GM23248 (cell line): ENCODE measurements at places on chromosomes 3 and 15.
A peak's percentile ranks its signal among the peaks of the same experiment; 100 is the strongest.

DNA sequence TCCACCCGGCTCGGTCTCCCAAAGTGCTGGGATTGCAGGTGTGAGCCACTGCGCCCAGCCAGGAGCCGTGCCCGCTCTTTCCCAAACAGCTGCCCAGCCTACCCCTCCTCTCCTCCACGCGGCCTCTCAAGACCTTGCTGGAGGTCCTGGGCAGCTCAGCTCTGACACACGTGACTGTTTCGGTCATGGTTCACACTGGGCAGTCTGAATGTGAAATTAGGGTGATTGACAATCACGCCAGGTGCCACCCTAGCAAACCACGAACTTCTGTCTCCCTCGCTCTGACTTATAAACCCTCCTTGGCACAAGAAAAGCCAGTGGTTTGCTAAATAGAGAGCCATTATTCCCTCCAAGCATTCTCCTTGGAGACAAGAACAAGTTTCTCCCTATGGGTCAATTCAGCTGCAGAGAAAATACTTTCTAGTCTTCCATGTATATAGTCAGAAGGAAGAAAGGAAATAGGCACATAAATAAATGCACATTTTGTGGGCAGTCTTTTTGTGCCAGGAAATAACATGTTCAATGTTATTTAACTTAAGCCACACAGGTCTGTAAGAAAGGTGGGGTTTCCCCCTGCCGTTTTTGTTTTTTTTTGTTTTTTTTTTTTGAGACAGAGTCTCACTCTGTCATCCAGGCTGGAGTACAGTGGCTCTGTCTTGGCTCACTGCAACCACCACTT lies 121.9 kb upstream of the MEF2A start:
- DNase-seq: no peak

DNA sequence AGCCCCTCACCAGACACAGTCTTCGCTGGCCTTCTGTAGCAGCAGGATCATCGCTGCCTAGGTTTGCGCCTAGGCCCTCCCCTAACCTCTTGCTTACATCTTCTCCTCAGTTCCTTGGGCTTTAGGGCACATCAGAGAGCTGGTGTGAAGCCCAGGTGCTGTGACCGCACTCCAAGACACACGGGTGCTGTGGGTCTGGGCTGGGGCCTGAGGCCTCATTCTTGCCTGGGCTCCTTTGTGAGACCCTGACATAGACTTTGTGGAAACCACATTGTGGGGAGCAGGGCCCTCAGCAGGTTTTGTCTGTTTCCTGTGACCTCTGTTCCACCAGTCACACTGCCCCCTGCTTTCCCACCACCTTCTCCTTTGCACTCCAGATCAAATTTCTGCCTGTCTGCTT lies 8.0 kb downstream of the AMIGO3 start:
- DNase-seq: no peak

DNA sequence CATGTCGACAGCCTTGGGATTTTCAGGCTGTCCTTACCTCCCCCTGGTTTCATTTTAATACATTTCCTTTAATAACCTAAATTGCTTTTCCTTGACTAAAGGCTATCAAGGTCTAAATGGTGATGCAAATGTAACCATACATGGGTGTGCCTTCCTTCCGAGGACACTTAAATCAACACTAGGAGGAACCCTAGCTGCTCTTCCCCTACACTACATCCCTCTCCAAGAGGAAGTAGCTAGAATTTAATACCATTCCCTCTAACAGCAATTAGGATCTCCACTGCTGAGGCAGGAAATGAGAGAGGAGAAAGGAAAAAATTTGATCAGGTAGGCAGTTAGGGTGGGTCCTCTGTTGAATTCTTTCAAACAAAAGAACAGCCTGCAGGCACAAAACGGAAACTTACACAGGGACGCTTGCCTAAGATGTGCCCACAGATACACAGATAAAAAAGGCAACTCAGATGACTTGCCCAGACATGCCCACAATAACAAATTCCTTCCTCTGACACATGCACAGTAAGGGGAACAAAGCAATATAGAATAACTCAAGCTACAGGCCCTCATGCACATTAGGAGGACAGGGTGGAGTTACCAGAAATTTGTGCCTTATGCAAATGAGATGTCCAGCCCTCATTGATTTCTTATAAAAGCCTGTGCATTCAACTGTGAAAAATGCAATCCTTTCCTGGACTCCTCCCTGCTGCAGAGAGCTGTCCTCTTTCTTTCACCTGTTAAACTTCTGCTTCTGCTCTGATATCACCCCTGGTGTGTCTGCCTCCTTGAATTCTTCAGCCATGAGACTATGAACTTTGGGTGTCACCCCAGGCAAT lies 1024.4 kb upstream of the CADM2 start:
- no peak for DNase-seq

DNA sequence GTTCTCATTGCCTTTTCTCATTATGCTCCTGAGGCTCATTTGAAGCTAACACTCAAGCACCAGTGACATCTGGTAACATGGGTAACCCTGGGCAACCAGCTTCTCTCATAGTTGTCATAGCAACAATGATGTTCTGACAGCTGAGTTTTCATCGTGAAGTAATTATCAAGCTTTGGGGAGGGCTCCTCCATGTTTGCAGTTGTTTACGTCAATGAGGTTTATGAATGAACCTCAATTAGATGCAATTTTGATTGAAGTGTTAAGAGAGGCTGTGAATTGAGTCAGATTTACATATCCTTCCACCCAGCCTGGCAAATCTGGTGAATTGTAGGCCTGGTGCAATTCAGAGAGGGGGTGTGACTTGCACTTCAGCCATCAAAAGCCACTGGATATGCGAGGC lies 119.3 kb upstream of the CHD2 start:
- no peak for DNase-seq

DNA sequence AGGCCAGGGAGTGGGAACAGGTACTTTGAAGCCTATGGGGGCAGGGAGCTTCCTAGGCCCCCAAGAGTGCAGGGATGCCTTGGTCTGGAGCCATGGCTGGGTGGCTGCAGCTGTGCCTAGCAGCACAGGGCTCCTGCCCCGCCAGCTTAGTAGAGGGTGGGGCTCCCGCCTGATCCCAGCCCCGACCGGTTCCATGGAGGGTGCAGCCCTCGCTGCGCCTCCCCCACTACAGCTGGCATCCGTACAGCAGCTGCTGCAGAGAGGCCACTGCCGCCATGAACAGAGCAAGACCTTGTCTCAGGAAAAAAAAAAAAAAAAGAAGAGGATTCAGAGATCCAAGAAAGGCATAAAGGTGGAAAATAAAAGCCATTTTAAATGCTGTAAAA lies 277.2 kb downstream of the UBE2E2 start:
- DNase-seq: no peak

- DNase-seq: peak; percentile 97
These were observed 74.5 kb downstream of the TLE3 start for GRCh38 chr15:70023064-70023768.

GRCh38 chr3:51691949-51692348 lies 14.9 kb upstream of the GRM2 start:
- DNase-seq: no peak

GRCh38 chr3:66554178-66554577 lies 53.4 kb upstream of the LRIG1 start:
- peak; percentile 30 for DNase-seq

DNA sequence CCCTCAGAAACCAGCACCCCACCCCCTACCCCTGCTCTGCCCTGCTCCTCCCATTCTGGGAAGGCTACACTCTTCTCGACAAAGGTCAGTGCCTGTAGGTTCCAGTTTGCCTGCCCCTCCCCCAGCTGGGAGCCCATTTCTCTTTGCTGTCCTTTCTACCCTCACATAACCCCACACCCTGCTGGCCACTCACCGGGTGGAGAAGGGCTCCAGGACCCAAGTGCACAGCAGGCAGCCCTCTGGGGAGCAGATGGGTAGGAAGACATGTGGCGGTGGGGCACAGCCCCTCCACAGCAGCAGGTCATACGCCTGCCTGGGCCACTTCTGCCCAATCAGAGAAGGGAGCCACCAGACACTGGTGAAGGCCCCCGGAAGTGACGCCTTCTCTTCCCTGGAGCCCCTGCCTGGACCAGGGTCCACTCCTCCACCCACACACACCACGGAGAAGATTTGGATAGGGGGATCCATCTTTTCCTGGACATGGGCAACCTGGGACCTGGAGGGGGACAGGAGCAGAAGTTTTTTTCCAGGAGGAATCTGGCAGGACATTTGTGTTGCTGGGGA lies at the start of gene THPO:
Gene THPO (minus strand): TSS at position 326 of the 564 bp plus-strand sequence. CDS start 1,948 bp downstream, outside the sequence.
- no peak for DNase-seq

DNA sequence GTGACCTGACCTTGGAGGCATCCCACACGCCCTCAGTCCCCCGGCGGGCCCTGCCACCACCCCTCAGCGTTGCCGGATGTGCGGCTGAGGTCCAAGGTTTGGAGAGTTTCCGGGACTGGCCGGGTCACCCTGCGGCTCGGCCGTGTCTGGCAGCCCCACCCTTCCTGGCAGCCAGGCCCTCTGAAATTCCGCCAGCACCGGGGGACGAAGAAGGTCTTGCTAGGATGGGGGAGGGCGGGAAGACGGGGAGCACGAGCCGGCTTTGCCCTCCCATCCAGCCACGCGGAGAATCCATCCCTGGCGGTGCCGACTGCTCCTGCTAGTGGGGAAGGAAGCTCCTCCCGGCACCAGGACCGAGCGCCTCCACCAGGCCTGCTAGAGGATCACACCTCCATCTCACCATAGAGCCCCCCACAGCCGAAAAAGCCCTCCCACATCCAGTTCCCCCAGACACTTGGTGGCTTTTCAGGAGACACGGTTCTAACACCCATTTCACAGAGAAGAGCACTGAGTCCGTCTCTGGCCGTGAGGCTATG lies 81.5 kb downstream of the CPN2 start:
- peak; percentile 71 for DNase-seq

GRCh38 chr3:196159526-196159925 lies 51.7 kb downstream of the ZDHHC19 start:
- DNase-seq: no peak

DNA sequence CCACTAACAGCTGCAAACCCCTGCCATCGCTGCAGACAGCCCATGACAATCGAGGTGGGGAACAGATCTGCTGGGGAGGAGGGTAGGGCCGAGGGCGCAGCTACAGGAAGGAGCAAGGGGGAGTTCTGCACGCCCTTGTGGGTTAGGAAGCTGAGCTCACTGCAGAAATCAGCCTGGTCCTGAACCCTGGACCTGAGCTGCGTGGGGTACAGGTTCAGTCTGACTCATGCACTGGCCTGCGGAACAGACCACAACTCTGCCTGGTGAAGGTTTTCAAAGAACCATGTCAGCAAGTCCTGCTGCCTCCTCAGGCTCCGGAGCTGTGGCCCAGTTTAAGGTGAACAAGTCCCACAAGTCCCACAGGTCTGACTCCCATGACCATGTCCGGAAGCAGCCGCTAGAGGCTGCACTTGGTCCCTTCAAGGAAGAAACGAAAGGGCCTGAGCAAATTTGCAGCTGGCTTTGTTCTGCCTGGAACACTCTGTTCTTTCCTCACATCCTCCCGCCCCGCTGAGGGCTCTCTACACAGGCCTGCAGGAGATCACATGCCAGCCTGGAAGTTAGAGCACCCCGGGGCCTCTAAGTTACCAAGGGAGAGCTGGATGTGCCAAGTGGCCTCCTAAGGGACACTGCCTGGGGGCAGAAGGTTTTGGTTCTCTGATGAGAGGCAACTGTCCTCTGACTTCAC lies 49.4 kb upstream of the AKAP13 start:
- DNase-seq: peak; percentile 95

DNA sequence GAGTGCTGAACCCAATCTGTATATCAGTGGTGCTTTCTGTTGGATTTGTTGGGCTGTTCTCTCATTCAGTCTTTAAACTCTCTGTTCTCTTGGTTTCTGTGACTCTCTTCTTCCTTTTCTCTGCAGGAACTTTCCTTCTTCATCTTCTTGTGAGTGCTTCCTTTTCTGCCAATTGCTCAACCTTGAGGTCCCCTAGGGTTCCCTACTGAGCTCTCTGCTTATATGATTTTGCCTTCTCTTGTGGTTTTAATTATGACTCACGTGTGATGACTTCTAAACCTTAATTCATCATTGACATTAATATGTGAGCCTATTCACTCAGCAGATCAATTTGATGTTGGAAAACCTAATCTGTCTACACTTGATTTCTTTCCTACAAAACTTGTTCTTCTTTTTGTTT lies 39.4 kb downstream of the MOBP start:
- no peak for DNase-seq

- DNase-seq: no peak
These were observed 114.8 kb upstream of the COL8A1 start for GRCh38 chr3:99523431-99524127.

DNA sequence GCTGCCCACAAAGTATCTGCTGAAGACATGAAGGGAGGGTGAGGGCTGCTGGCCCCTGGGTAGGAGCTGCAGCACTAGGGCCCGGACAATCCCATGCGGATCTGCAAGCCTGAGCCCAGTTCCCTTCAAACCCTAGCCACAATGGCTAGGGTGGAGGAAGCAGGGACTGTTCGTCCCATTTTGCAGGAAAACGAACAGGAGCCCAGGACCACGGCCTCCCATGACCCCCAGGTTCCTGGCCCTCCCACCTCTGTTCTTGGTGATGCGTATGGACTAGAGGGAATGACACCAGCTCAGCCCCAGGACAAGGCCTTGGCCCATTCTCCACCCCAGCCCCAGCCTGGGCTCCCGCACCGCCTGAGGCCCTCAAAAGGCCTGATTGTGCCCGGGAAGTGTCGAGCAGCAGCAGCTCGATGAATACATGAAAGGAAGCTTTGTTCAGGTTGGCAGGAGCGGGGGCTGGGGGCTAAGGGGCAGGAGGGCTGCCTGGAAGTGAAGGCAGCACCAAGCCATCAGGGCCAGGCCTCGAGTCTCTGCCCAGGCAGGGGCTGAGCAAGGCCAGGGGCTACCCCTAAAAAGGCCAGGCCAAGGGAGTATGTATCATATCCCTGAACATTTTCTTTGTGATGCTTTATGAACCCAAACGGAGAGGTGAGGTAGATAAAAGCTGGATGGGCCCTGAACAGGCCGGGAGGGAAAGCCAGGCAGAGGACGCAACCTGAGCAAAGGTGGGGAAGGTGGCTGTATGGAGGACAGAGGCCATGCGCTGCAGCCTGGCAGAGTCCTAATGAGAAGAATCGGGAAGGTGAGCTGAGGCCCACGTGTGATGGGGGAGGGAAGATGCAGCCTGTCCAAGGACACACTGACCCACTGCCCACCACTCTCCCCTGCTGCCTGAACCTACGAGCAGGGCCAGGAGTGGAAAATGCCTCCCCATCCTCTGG lies 12.2 kb downstream of the SEMA7A start:
- DNase-seq: no peak

DNA sequence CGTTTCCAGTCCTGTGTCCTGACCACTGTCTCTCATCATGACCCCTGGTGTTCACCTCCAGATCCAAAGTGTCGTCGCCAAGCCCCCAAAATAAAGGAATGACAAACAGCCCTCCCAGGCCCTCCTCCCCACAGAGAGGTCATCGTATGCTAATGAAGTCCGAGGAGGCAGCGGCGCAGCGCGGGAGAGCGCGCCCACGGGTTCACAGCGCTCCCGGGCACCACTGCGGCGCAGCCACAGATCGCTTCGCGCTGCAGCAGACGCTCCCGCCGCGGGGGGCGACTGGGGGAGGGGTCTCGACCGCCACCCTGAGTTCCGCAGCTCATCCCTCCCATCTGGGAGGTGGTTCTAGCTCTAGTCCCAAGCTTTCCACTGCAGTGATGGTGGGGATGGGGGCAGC lies 1.3 kb downstream of the DGKG start:
- no peak for DNase-seq

- DNase-seq: no peak
These were observed 847.7 kb downstream of the EPHA3 start for GRCh38 chr3:89955156-89955555.
